NCI-H1105 treated with DMSO at 0.1 percent for 48 hours (cell line): ENCODE measurements at places on chromosomes 13 and 19.

DNA sequence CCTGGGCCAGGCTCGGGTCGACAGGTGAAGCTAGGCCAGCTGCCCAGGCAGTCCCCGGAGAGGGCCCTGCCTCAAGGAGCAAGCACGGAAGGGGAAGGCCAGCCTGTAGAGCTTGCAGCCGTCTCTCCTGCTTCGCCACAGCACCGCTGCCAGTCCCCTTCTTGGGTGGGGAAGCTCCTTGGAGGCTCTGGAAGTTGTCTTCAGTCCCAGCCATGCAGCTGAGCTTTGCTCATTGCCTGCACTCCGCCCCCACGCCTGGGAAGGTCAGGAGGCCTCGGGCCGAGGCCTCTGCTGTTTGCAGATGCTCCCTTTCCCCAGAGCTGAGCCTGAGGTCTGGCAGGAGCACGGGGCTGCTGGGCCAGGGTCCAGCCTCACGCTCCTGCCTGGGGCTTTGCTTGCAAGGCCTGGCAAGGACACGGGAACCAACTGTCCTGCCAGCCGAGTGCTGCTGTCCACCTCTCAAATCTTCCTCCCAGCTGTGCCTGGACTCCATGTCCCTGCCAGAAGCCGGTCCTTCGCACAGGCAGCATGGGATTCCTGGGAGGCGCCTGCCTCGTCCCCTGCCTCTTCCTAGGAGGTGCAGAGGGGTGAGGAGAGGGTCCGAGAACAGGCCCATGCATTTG lies 13.3 kb downstream of the PLEKHF1 start:
- DNase-seq, result no peak

GRCh38 chr13:33003458-33004019 lies 12.7 kb upstream of the KL start:
- peak; percentile 59 for DNase-seq

- DNase-seq, result no peak
Measured at GRCh38 chr19:11169896-11170678, 14.5 kb upstream of the SPC24 start.

DNA sequence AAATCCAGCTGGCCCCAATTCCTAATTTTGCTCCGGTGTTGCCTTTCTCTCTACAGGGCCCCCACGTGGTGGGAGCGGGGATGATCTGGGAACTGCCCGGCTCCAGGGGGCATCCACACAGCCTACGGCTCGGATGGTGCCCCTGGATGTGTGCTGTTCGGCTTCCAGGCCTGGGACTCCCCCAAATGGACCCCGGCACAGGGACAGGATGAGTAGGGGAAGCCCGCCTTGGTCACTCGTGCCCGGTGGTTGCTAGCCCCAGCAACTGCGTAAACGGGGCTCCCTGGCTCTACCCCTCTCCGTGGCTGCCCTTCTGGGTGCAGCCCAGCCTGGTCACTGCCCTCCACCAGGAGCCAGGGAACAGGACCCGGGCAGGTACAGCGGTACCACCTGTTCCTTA lies 111.5 kb downstream of the TEX26 start:
- no peak for DNase-seq

DNA sequence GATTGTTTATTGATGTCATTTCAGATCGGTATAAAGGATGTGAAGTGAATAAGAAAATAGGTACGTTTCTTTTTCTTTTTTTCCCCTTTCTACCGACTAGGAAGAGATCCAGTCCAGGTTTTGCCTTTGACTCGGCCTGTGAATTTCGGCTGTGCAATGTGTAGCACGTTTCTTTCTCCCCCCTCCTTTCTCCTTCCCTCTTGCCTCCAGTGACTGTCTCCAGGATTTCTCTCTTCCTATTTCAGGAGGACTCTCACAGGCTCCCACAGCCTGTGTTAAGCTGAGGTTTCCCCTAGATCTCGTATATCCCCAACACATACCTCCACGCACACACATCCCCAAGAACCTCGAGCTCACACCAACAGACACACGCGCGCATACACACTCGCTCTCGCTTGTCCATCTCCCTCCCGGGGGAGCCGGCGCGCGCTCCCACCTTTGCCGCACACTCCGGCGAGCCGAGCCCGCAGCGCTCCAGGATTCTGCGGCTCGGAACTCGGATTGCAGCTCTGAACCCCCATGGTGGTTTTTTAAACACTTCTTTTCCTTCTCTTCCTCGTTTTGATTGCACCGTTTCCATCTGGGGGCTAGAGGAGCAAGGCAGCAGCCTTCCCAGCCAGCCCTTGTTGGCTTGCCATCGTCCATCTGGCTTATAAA lies at the start of gene GPC6:
TSS of gene GPC6 (plus strand) at position 185 of the 657 bp plus-strand sequence.
- peak; percentile 83 for DNase-seq

- no peak for DNase-seq
Measured at GRCh38 chr13:31213651-31214289, 14.0 kb downstream of the B3GLCT start.

GRCh38 chr13:31913459-31913858 lies 118.1 kb upstream of the FRY start:
- no peak for DNase-seq

- DNase-seq, result no peak
Measured at GRCh38 chr13:91767651-91768050, 369.2 kb downstream of the GPC5 start.

DNA sequence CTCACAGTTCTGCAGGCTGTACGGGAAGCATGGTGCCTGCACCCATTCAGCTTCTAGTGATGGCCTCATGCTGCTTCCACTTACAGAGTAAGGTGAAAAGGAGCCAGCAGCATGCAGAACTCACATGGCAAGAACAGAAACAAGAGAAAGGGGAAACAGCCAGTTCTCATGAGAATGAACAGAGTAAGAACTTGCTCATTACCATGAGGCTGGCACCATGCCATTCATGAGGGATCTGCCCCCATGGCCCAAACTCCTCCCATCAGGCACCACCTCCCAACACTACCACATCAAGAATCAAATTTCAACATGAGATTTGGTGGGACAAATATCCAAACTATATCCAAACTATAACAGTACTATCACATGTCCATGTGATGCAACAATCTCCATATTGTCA lies 72.1 kb downstream of the KATNAL1 start:
- DNase-seq, result no peak

GRCh38 chr19:39471756-39472536 lies 8.7 kb upstream of the TIMM50 start:
- DNase-seq, result no peak
